Activated T-helper 2 cell treated with anti-CD3 and anti-CD28 coated beads, Interferon-gamma antibody, Interleukin-2, Interleukin-4, amounts not matched to agents 10 μg/mL and 5 μg/mL and 100 μg/mL, durations not matched to agents 14 hours and 24 hours and 36 hours (primary cell): ENCODE measurements at places on chromosomes 13 and 19. TPM values are rescaled to one million over a fixed set of nuclear protein-coding genes. Genes with fewer than 3 reads are reported as not detected.

DNA sequence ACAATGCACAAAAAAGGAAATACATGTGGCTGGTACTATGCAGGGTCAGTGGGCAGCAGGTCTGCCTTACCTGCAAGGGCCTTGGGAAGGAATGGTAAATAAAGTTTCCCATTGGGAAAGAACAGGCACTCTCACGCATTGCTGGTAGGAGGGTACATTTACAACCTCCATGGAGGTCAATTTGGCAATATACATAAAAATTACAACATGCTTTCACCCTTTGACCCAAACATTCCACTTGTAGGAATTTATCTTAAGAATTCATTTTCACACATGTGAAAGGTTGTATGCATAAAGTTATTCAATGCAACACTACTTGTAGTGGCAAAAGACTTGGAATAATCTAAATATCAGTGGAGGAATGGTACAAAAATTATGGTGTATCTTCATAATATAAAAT lies 216.4 kb downstream of the DLEU7 start:
- DNase-seq = no peak

GRCh38 chr19:3665681-3666544 lies 34.4 kb downstream of the PIP5K1C start:
- DNase-seq = peak; percentile 63

GRCh38 chr19:30277941-30278881 lies 94.0 kb upstream of the ZNF536 start:
- no peak for DNase-seq

DNA sequence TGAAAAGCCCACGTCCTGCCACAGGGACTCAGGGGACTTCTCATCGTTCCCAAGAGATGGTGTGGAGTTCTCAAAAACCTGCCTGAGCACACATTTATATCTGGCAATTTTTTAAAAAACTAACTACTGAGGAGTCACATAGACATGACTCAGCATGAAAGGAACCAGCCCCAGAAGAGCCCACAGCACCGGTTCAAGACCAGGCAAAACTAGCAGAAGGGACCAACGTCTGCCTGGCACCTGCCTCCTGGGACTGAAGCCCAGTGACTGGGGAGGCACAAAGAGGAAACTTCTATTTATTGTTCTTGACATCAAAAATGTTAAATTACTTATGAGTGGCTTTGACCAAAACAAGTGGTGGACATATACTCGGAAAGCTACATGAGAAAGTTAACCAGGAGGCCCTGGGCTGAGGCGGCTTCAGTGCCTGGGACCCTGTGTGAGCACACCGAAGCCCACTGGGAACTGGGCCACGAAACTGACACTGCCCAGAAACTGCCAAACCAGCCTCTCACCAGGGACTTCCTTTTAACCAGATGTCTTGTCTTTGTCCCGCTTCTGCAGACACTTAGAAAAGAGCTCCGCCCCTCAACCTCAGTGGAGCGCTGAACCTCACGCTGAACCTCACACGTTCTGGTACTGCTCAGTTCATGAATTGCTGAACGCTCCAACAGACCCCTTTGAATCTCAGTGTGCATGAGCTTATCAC lies 25.7 kb downstream of the C13orf46 start:
- no peak for DNase-seq

- no peak for DNase-seq
These were observed 7.6 kb downstream of the PLD3 start for GRCh38 chr19:40355975-40356680.

SIGLECL1 gene
- not detected in 2 replicates for total RNA-seq

ZFP14 gene
- 2.0 and 2.4 TPM in 2 replicates for total RNA-seq
